ENCODE measurements at places on chromosomes 16 and 17.
A peak's percentile ranks its signal among the peaks of the same experiment; 100 is the strongest.

- no peak for DNase-seq
Measured at GRCh38 chr17:10271106-10271562, 72.7 kb upstream of the GAS7 start.

- DNase-seq: no peak
Measured at GRCh38 chr17:58111676-58112075, 28.5 kb downstream of the DYNLL2 start.

- no peak for DNase-seq
Measured at GRCh38 chr17:55053855-55054254, 85.3 kb downstream of the STXBP4 start.

DNA sequence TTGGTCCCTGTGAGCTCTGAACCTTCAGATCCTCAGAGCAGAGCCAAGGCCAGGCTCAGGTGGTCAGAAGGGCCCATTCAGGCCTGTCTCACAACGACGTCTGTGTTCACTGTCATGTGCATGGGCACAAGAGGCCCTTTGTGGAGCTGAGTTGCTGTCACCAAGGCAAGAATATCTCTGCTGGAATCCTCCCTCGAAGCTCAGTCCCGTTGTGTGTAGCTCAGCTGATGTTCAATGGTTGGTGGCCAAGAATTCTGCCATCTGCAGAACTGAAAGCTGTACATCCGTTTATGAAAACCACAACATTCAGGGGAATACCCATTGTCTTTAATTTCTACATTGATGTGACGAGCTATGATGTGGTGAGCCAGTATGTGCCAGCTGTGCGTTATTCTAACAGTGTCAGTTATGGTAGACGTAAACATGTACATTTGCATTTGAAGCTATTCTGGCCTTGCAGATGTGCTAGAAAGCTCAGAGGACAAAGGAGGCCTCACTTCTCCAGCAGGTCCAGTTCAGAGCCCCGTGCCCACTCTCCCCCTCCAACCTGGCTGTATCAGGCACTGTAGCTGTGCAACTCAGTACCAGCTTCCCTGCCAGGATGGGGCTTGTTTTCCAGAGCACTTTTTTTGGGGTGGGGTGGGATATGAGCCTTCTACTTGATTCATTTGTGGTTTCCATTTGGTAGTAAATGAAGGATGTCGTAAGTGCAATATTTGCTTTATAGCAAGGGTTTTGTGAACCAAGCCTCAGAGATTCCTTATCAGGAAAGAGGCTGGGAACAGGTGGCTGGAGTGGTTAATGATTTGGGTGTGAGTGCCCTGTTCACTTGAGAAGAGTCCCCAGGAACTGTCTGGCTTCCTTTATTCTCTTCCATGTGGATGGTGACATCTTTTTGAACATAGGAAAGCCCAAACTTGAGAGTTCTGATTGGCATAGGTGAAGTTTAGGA is 56.1 kb downstream of the B9D1 start:
- no peak for DNase-seq

GRCh38 chr16:69322343-69322742 is 8.0 kb downstream of the PDF start:
- no peak for DNase-seq

- no peak for DNase-seq
Measured at GRCh38 chr16:4172070-4172469, 55.8 kb upstream of the ADCY9 start.

- peak; percentile 51 for DNase-seq
Measured at GRCh38 chr17:1203111-1203966, 23.6 kb upstream of the ABR start.

DNA sequence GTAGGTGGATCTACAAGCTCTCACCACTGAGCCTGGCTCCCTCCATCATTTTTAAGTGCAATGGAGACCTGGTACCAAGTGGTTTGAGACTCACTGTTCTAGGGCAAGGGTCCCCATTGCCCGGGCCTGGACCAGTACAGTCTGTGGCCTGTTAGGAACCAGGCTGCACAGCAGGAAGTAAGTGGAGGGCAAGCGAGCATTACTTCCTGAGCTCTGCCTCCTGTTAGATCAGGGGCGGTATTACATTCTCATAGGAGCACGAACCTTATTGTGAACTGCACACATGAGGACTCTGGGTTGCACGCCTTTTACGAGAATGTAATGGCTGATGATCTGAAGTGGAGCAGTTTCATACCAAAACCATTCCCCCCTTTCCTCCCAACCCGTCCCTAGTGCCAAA is 6.8 kb upstream of the ZNF594 start:
- DNase-seq: no peak

- DNase-seq: no peak
Measured at GRCh38 chr17:42850954-42851353, at the start of gene AOC3. Gene AOC3, plus strand, starts transcription at chr17:42851199. Its CDS starts 145 bp downstream, at chr17:42851344.

- peak; percentile 56 for DNase-seq
Measured at GRCh38 chr16:58306327-58306726, 11.5 kb upstream of the PRSS54 start.

DNA sequence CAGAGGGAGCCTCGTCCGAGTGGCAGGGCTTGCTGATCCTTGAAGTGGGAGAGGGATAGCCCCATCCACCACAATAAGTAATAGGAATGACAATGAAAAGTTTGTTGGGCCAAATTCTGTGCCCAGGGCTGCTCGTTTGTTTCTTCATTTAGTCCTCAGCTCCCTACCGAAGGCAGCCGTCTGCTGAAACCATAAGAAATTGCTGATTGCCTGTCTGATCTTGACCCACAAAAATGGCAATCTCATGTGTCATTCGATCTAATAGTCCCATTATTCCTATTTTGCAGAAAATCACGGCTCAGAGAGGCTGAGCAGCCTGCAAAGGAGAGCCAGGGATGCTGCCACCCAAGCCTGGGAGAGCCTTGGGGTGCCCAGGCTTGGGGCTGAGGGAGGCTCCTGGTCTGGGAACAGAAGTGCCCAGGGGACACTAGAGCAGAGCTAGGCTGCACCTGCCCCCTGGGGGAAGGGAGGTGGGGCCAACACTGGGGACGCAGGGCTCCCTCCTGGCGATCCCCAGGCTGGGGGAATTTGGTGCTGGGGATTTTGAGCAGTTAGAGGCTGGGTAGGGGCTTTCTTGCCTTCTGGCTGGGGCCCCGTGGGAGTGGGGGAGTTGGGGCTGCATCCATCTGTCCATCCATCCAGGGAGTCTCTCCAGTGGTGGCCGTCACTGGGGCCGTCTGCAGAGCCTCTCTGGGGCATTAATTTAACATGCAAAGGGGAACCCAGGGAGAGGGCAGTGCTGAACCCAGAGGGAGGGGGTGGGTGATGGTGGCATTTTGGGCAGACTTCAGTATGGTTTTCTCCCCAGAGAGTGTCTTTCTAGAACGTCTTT is 53.5 kb downstream of the SOCS1 start:
- no peak for DNase-seq

GRCh38 chr17:78498848-78499247 is 78.3 kb downstream of the DNAH17 start:
- DNase-seq: no peak

DNA sequence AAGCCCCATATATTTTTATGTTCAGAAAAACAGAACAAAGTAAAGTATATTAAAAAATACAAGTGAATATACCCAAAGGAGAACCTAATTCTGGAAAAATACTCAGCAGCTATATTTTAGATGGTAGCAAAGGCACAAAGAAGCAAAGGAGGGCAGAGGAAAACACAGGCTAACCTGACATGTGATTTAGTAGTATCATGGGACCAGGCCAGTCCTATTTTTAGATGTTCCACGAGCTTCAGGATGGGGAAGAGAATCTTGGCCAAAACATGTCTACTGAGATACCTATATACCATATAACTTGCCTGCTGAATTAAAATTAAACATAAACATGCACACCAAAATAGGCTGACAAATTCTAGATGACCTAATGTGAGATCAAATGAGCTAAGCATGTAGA is 32.9 kb downstream of the SMYD4 start:
- DNase-seq: no peak

DNA sequence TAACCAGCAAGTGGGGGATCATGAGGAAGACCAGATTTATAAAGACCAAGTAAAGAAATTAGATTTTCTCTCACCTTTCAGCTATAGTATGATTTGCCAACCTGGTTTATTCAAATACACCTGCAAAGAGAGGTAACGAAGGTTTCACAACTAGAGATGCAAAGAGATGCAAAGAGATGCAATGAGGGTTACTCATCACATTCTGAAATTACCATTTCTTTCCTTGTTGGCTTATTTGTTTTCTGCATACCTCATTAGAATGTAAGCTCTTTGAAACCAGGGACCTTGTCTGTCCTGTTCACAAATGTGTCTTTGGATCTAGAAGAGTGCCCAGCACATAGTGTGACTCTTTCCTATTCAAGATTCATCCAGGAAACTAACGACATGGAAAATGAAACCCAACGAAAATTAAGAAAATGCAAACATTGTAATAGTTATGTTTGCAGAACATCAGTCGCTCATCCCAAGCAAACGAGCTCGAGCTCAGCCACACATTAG is 9.0 kb upstream of the LONP2 start:
- DNase-seq: no peak

DNA sequence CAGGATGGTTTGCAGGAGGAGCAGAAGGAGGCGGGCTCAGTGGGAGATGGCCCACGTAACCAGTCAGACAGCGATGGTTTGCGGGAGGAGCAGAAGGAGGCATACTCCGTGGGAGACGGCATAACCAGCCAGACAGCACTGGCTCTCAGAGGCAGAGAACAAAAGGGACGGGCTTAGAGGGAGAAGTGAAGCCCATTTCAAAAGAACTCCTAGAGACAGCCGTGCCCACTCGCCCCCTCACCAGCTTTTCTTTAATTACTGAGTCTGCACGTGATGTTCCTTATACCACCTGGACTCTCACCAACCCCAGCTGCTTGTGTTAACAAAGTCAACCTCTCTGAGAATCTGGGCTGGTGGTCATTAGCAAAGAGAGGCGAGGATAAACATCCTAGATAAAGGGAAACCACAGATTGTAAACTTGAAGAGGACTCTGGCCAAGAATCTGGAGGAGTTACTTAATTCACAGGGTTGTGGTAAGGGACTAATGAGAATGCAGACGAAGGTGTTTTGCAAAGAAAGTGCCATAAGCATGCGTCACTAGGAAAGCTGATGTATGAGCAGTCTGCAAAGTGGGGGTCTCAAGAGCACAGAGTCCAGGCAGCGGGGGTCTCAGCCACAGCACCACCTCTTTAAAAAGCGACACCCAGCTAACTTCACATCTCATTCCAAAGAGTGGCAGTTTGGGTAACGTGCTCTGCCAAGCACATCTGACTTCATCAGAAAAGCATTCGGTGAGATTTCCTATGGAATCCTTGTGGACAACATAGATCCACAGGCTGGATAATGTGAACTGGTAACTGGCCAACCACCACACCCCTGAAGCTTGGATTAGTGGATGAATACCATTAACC is 51.7 kb downstream of the NXN start:
- no peak for DNase-seq

DNA sequence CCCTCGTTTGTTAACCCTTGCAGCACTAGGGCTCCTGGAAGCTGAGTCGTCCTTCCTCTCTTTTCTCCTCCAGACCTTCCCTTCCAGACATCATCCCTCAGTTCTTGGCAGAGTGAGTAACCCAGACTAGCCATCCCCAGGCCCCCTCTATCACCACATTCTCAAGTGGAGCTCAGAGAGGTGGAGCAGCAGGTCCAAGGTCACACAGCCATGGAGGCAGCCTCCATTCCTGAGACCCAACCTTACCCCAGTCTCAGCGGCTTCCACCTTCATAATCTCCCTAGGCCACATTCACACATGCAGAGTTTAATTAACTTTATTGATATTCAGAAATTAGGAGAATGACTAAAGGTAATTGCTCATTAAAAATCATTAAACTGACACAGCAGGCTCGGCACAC is 3.0 kb downstream of the SEZ6 start:
- no peak for DNase-seq

GRCh38 chr17:74340470-74341023 is 14.5 kb downstream of the KIF19 start:
- no peak for DNase-seq

- peak; percentile 37 for DNase-seq
Measured at GRCh38 chr16:87297918-87298631, 19.1 kb downstream of the C16orf95 start.

DNA sequence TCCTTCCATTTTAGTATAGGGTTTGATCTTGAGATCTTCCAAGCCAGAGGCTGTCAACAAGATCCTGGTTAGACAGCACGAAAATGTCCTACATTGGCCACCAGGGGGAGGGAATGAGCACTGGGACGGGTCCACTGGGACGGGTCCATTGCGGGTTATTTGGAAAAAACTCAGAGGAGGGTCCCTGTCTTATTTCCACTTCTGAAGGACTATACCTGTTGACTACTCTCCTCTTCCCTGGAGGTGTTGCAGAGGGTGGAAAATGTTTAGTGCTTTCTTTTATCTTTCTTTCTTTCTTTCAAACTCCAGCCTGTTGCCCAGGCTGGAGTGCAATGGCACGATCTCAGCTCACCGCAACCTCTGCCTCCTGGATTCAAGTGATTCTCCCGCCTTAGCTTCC is 2.5 kb downstream of the TTLL6 start:
- DNase-seq: peak; percentile 54

DNA sequence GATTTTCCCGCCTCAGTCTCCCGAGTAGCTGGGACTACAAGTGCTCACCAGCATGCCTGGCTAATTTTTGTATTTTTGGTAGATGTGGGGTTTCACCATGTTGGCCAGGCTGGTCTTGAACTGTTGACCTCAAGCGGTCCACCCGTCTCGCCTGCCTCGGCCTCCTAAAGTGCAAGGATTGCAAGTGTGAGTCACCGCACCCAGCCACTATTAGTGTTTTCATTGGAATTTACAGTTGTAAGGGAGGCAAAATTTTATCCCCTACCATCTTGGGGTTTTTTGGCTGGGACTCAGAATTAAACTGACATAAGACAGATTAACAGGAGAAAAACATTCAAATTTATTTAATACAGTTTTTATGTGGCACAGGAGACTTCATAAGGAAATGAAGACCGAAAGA is 12.3 kb upstream of the MYCBPAP start:
- DNase-seq: no peak
